ENCODE measurements at places on chromosomes 6 and 20.

- no peak for DNase-seq
These were observed 26.8 kb downstream of the KIF3B start for GRCh38 chr20:32304131-32304746.

DNA sequence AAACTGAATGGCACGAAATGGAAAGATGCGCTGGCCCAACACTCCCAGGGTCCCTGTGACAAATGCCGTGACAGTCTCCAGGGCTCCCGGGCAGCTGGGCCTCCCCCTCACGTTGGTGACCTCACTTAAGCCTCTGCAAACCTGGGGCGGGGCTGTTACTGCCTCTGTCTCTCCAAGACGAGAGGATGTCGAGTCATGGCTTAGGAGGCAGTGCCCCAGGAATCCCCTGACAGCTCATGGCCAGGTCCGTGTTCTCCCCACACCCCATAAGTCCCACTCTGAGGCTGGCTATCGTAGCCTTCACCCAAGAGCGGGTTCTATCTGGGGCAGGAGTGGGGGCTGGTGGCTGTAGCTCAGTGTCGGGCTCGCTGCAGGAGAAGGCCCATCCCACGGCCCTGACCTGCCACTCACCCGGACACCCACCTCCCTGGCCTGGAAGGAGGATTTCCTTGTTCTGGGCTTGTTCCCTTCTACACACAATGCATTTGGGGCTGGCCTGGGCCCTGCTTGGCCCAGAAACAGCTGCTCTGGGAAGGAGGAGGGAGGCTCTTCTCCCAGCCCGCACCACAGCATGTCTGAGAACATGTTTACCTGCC is 5.6 kb upstream of the RPS21 start:
- DNase-seq, result no peak

- DNase-seq, result no peak
These were observed 971 bp downstream of the RBCK1 start for GRCh38 chr20:408843-409696.

GRCh38 chr6:45387236-45387635 is 9.5 kb upstream of the SUPT3H start:
- DNase-seq, result no peak

DNA sequence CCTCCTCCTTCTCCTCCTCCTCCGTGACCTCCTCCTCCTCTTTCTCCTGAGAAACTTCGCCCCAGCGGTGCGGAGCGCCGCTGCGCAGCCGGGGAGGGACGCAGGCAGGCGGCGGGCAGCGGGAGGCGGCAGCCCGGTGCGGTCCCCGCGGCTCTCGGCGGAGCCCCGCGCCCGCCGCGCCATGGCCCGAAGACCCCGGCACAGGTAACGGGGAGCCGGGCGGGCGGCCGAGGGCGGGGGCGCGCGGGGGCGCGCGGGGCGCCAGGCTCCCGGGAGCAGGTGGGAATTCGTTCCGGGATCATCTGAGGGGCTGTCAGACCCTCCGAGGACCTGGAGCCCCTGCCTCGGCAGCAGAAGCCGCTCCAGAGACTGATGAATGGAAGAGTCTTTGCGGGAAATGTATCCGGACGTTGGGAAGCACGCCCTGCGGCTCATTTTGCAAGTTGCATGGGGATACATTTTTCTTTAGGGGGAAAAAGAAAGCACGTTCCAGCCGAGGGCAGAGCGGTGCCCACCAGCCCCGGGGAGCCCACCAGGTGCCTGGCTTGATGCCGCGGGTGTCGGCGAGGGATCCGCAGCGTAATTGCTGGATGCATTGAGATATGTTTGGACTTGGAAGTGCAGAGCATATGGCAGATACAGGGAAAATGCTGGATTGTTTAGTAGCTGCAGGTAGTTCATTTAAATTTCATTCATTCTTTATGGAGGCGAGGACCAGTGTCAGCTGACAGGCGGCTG is 394 bp downstream of the MYB start:
- DNase-seq, result peak; percentile 5

GRCh38 chr6:53984163-53984562 is 127.1 kb upstream of the MLIP start:
- no peak for DNase-seq

DNA sequence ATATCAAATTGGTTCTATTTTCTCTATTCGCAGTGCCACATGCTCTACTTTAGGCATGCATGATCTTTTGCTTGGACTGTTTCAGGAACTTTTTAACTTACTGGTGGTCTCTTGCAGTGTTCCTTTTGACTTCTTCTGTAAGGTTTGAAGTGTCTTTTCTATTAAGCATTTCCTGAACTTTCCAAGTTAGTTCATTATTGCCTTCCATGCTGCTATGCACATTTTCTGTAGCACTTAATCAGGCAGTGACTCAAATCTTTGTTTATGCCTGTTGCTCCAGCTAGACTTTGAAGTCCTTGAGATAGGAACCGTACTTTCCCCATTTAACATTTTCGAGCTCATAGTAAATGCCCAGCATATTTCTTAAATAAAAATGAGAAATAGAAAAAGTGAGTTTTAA is 52.2 kb downstream of the FAM83B start:
- no peak for DNase-seq

DNA sequence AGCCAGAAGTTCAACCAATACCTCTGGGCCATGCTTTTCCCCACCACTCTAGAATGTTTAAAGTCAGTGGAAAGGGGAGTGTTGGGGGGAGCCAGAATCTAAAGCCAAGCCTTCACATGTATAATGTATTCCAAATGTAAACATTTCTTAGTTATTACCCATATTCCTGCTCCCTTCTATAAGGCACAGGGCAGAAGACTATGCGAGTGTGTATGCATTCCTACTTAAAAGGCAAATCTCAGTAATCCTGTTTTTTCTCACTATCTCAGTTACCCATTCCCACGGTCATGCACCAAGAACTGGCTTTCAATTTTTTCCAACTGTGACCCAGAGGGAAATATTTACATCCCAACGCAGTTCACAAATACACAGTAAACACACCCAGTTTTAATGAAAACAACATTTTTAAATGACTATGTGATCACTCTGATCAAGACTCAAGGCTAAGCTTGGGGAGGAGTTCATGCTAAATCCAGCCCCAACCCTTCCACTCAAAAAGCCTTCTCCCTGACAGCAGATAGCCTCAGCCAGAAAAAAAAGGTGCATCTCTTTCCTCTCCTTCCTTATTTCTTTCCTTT is 57.5 kb downstream of the EPB41L2 start:
- DNase-seq, result no peak

DNA sequence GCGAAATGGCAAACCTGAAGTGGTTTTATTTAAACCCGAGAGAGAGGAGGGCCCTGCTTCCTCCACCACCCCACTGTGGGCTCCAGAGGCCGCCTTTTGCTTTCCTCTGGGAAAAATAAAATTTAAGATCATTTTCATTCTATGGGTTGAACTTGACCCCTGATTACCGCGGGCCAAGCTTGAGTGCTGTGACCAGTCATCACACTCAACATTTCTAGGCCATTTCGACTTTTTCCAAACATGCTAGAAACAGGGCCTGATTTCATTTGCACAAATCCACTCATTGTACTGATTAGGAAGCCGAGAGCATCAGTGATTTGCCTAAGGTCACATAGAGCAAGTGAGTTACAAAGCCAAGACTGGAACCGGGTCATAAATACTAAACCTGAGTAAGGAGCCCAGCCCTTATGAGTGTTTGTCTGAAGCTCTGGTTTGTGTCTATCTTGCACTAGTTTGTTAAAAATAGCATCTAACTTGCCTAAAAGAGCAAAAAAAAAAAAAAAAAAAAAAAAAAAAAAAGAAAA is 179.7 kb downstream of the DLL1 start:
- DNase-seq, result no peak

GRCh38 chr6:39910164-39910563 is 24.1 kb downstream of the MOCS1 start:
- DNase-seq, result no peak

GRCh38 chr6:6705915-6706675 is 117.6 kb downstream of the LY86 start:
- DNase-seq, result no peak

GRCh38 chr20:7272512-7272911 is 505.0 kb downstream of the BMP2 start:
- DNase-seq, result no peak

DNA sequence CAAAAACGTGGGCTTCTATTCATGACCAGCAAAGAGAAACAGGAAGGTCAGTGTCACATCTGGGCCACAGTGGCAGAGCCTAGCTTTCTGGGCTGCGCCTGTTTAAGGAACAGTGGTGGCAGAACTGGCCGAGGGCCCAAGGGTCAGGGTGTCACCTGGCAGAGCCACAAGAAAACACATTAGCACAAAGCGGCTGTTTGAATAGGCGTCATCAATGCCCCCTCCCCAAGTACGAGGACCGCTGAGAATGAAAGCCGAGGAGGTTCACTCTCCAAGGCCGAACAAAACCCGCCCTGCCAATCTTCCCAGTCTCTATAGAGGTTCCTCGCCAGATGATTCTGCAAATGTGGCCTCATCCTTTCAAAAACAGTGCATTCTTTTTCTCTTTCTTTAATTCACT is 125.2 kb upstream of the TRAF3IP2 start:
- DNase-seq, result no peak

DNA sequence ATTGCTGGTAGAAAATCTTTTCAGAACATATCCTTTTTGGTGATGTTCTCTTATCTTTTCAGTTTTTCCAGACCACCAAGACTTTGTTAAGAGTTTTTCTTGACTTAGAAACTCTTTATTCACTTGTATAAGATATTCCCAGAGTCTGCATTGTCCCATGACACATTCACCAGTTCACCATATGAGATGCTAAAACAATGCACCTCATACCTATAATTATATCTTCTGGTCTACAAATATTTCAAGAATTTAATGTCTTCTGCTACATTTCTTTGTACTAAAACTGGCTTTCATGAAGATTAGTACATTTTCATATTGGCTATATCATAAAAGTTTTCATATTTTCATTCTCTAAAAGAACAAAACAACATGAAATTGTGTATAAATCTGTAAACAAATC is 111.3 kb downstream of the ADGRG6 start:
- no peak for DNase-seq

- no peak for DNase-seq
These were observed 36.8 kb upstream of the GSTA3 start for GRCh38 chr6:52946306-52946705.

DNA sequence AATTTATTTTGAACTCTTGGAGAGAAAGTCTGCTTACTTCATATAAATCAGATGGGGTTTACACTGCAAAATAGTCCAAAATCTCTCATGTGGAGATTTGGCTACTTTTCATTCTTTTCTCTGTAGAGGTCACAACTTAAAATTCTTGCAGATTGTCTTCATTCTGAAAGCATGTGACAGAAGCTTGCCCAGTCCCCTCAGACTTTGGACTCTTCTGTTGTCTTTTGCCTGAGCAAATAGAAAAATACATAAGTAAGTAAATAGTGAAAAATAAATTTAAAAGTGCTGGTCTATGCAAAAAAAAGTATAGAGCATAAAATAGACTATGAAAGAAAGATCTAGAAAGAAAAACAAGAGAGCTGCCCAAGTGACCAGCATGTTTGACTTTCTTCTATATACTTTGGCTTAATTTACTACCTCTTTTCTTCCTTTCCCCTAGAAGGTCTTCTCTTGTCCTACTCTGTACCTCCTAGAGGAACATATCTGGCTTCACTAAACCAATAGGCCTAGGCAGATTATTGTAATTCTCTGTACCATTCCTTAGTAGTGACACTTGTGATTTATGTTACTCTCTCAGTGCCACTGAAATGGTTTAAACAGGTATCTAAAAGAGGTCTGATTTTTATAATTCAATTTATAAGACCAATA is 260.9 kb downstream of the TENT5A start:
- DNase-seq, result no peak

DNA sequence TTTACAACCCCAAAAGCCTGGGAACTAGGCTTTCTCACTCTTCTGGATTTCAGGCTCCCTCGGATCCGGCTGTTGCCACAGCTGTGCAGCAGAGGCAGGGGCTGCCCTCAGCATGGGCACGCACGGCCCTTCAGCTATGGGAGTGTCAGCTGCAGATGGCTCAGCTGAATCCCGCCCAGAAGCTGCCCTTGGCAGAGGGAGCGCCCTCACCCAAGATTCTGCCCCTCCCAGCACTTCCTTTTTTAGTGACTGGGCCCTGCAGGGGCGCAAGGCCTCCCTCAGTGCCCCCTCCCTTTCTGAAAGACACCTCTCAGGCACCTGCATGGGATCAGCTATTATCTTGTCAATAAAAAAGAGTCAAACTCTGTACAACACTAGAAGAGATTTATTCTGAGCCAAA is 67.9 kb upstream of the THBS2 start:
- DNase-seq, result no peak

DNA sequence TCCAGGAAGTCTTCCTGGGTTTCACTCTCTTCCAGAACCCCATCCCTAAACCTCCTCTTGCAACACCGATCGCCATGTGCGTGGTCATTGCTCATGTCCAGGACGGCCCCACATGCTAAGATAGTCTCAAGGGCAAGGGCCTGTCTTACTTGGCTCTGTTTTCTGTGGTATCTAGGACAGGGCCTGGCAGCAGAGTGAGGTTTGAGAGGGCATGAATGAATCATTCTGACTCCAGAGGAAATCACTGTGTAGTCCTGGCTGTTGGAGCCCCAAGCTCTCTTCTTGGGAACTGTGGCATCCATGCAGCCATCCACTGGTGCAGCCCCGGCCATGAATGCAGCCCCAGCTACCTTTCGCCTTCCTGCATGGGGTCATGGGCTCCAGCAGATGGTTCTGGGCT is 12.4 kb downstream of the SIRPA start:
- DNase-seq, result no peak

DNA sequence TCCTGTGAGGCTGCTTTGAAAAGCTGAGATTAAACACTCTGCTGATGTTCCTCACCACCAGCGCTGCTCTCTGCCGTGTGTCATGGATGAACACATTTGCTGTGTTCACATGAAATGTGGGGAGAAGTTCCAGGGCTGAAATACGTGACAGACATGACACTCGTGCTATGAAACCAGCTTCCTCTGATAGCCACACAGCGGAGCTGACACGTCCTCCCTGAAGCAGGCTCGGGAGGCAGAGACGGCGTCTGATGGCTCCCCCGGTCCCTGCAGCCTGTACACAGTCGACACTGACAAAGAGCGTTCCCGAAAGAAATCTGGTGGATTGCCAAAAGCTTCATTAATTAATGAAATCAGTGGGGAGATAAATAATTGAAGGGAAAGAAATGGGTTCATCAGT is 17.5 kb downstream of the AGPAT4 start:
- DNase-seq, result no peak

DNA sequence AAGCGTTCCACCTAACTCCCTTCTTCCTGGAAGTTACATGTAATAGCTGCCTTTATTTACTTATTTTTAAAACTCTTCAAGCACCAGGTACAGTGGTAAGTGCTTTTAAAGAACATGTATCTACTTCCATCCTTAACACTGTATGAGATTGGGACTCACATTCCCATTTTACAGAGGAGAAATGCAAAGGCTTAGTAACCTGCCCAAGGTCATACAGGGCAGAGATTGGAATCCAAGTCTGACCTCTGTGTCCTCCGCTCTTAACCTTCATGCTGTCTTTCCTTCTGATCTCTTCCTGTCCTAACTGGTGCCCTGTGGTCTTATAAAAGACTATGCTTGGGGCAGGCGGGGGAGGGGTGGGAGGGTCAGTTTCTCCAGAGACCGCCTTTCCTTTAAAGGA is 1.6 kb downstream of the B4GALT5 start:
- DNase-seq, result no peak

GRCh38 chr20:3777716-3778629 is 3.3 kb downstream of the SPEF1 start:
- no peak for DNase-seq
